ENCODE measurements at places on chromosomes 6 and 20. TPM values are rescaled to one million over a fixed set of nuclear protein-coding genes. Genes with fewer than 3 reads are reported as not detected.

Gene ESR1
- 1.3 TPM for total RNA-seq

Gene HLA-DQA1
- total RNA-seq, result not detected

Gene UBD
- total RNA-seq, result 0.54 TPM

Gene MC3R
- not detected for total RNA-seq

Gene TGM3
- total RNA-seq, result 0.16 TPM

Gene GRIK2
- total RNA-seq, result not detected

Gene CDC25B
- total RNA-seq, result 168 TPM

Gene PRR18
- 0.14 TPM for total RNA-seq

Gene SLC29A1
- total RNA-seq, result 37.1 TPM

Gene MUC21
- not detected for total RNA-seq

Gene PHACTR1
- total RNA-seq, result 0.05 TPM

Gene TCF21
- not detected for total RNA-seq

Gene PRICKLE4
- total RNA-seq, result 0.60 TPM

Gene MAS1
- not detected for total RNA-seq

Gene EFCAB8
- total RNA-seq, result 0.70 TPM

Gene ZNF831
- total RNA-seq, result 12.7 TPM

Gene VIP
- total RNA-seq, result not detected

Gene TREML2
- 2.0 TPM for total RNA-seq

Gene SPEF1
- total RNA-seq, result 0.14 TPM

Gene THBS2
- not detected for total RNA-seq

Gene MAK
- total RNA-seq, result 1.1 TPM

Gene CCDC170
- total RNA-seq, result not detected

Gene DDO
- total RNA-seq, result 0.34 TPM
